Endodermal cell (in vitro differentiated cells): ENCODE measurements at places on chromosomes 13 and 19.
A peak's percentile ranks its signal among the peaks of the same experiment; 100 is the strongest.

GRCh38 chr19:41919948-41920712, 8.1 kb downstream of the ERFL start:
- no peak for DNase-seq

DNA sequence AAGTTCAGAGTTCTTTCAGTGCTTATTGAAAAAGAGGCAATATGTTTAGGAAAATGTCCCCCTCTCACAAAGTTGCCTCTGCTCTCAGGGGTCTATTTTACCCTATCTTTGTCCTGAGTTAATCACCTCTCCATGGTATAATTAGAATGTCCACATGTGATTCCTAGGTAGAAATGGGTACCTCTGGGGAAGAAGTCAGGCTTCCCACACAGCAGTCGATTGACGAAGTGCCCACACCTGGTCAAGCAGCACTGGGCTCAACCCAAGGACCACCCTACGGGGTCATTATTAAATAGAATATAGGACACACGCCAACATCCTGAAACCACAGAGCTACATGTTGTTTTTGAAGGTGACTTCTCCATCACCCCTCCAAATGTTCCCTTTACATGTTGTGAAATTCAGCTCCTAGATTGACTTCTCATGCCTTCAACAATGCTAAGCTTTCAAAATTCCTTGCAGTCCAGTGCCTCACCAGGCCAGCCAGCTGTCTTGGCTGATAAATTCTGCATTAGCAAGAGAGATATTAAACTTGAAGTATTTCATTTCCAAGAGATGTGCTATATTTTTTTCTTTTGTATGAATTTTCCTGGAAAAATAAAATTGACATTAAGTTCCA, 43.6 kb upstream of the FAM124A start:
- no peak for DNase-seq

DNA sequence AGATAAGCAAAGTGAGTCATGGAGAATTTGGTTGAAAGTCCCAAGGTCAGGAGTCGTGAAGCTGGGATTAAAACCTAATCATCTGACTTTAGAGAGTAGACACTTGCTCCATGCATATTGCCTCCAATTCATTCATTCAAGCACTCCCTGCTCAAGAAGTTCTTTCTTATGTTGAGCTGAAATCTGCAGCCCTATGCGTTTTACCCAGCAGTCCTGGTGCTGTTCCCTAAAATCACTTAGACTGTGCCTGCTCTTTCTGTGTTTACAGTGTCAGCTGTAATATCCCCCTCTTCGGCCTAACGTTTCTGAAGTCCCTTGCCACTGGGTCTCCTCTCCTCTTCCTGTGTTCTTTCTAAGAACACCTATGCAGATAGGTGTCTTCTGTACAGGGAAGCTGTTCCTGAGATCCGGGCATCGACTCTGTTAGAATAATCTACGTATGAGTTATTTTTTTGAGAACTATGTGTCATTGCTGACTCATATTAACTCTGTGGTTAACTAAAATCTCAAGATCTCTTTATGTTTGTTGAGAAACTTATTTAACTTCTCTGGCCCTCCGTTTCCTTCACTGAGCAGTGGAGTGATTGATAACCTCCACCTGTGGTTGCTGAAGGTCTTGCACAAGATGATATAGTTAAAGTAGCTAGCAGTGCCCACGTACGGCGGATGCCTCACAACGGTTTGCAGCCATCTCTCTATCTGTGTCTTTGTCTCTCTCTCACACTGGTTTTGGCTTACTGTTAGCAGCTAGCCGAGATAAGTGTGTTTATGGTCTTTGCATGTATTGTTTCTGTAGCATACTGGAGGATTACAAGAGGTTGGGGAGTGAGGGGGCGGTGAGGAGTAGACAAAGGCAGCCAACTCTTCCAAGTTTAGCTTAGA, 4.7 kb downstream of the ALOX5AP start:
- peak; percentile 73 for DNase-seq

GRCh38 chr13:73865027-73865426, 269.2 kb downstream of the KLF12 start:
- no peak for DNase-seq

- peak; percentile 90 for DNase-seq
Observed at GRCh38 chr19:55703790-55704215, 28.8 kb downstream of the EPN1 start.

- DNase-seq, result peak; percentile 84
Observed at GRCh38 chr19:1295169-1296012, 9.7 kb downstream of the EFNA2 start.

DNA sequence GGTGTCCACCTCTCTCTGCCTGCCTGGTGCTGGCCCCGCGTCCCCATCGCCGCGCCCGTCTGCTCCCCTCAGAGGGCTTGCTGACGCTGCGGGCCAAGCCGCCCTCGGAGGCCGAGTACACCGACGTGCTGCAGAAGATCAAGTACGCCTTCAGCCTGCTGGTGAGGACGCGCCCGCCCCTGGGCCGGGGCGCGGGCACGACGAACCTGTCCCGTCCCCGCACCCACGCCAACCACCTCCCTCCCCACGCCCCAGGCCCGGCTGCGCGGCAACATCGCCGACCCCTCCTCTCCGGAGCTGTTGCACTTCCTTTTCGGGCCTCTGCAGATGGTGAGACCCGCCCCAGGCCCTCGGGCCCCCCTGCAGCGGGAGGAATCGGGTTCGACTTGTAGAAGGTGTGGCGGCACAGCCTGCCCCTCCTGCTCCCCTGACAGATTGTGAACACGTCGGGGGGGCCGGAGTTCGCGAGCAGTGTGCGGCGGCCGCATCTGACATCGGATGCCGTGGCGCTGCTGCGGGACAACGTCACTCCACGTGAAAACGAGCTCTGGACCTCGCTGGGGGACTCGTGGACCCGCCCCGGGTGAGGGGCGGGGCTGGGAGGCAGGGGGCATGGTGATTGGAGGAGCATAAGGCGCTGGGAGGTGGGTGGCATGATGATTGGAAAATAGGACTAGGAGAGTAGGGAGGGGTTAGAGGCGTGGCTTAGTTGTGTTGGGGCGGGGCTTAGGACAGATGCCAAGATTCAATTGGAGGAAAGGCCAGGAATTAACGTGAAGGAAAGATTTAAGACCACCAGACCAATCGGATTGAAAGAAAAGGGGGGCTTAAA, 6.6 kb downstream of the EPS8L1 start:
- peak; percentile 93 for DNase-seq

DNA sequence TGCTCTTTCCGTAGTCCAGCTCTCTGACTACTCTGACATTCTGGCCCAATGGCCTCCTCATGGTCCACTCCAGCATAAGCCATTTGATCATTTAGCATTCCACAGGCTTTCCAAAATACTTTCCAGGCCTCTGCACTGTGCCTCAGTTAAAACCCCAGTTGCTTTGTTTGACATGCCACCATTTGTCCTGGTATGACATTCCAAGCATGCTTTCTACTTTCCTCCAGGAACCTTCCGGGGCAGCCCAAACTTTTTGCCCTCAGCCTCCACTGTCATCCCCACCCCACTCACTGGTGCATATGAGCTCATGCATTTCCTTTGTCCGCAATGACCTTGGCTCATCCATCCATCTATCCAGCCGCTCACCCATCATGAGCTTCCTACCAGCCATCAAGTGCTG, 41.8 kb upstream of the WASF3 start:
- DNase-seq, result no peak

- no peak for DNase-seq
Observed at GRCh38 chr19:46731007-46731501, 14.1 kb upstream of the PRKD2 start.

GRCh38 chr13:20340136-20340758, 108.1 kb upstream of the GJB6 start:
- DNase-seq, result no peak

GRCh38 chr13:66577358-66577757, 652.8 kb downstream of the PCDH9 start:
- no peak for DNase-seq

- no peak for DNase-seq
Observed at GRCh38 chr13:23381866-23382265, 51.6 kb downstream of the SACS start.

- DNase-seq, result no peak
Observed at GRCh38 chr13:101017123-101017872, 342.7 kb upstream of the TMTC4 start.

DNA sequence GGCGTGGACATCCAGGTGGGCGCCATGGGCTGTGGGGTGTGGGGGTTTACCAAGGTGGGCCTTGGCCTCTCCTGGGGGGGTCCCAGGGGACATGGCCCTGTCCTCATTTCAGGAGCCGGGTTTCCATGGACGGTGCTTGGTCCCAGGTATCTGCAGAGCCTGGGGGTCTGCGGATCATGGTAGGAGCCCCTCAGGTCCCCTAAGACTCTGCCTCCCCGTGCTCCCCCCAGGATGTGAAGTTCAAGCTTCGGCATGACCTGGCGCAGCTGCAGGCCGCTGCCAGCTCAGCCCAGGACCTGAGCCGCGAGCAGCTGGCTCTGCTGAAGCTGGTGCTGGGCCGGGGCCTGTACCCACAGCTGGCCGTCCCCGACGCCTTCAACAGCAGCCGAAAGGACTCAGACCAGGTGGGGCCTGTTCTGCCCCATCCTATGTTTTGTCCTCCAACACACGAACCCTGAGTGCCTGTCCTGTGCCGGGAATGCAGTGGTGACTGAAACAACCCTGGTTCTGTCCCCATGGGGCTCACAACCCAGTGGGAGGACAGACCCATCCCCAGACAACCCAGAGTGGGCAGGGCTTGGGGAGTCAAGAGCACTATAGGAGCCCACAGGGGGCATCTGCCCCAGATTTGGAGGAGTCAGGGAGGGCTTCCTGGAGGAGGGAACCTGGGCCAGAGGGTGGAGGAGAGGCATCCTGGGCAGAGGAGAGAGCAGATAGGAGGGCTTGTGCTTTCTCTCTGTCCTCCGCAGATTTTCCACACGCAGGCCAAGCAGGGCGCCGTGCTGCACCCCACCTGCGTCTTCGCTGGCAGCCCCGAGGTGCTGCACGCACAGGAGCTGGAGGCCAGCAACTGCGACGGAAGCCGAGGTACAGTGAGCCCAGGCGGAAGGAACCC, 26.8 kb downstream of the DHX34 start:
- DNase-seq, result no peak

DNA sequence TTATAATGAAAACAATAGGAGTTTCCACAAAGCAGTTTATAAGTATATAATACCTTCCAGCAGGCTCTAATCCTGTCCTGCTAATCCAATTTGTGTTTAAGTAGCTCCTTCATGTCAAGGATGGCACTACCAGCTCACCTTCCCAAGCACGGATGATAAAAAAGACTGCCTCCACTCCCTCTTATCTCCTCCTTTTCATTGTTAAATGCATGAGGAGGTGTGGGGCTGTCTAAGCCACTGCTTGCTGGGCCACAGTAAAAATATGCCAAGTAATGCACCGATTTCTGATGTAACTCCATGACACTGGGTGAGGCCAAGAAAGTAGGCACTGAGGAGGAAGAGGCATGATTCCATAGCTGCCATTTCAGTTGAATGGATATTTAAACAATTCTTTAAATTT, 193.1 kb downstream of the ZIC5 start:
- DNase-seq, result no peak

DNA sequence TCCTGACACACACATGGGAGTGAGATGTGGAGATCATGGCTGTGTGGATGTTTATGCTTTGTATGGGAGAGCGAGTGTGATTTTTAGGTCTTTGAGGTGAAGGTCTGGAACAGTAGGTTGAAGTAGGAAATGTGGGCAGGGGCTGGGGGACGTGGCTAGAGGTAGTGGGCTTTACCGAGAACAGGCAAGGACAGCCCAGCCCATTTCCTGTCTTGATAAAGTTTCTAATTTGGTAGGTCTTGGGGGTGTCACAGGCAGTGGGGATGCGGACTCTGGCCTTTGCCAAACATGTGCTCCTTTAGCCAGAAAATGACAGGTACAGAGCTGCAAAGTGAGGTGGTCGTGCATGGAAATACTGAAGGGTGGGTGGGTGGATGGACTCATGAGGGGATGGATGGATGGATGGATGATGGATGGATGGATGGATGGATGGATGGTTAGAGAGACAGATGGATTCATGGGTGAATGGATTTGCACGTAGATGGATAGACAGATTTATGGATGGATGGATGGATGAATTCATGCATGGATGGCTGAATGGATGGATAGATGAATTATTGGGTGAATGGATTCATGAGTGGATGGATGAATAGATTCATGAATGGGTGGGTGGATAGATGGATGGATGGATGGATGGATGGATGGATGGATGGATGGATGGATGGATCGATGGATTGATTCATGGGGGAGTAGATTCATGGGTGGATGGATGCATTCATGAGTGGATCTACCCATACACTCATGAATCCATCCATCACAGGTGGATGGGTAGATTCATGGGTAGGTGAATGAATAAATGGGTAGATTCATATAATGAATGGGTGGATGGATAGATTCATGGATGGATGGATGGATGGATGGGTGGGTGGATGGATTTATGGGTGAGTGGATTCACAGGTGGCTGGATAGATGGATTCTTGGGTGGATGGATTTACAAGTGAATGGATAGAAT, 69.3 kb upstream of the USE1 start:
- no peak for DNase-seq

DNA sequence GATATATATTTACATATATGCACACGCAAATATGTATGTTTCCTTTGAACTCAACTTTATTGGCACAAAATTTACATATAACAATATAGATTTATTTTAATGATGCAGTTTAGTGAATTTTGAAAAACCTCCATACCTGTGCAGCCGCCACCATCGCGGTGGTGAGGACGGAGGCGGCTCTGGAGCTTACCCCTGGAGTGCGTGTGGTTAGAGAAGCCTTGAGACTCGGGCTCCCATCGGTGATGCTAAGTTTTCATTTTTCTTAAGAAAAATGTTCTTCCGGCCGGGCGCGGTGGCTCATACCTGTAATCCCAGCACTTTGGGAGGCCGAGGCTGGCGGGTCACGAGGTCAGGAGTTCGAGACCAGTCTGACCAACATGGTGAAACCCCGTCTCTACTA, 31.8 kb downstream of the GJA3 start:
- DNase-seq, result no peak

DNA sequence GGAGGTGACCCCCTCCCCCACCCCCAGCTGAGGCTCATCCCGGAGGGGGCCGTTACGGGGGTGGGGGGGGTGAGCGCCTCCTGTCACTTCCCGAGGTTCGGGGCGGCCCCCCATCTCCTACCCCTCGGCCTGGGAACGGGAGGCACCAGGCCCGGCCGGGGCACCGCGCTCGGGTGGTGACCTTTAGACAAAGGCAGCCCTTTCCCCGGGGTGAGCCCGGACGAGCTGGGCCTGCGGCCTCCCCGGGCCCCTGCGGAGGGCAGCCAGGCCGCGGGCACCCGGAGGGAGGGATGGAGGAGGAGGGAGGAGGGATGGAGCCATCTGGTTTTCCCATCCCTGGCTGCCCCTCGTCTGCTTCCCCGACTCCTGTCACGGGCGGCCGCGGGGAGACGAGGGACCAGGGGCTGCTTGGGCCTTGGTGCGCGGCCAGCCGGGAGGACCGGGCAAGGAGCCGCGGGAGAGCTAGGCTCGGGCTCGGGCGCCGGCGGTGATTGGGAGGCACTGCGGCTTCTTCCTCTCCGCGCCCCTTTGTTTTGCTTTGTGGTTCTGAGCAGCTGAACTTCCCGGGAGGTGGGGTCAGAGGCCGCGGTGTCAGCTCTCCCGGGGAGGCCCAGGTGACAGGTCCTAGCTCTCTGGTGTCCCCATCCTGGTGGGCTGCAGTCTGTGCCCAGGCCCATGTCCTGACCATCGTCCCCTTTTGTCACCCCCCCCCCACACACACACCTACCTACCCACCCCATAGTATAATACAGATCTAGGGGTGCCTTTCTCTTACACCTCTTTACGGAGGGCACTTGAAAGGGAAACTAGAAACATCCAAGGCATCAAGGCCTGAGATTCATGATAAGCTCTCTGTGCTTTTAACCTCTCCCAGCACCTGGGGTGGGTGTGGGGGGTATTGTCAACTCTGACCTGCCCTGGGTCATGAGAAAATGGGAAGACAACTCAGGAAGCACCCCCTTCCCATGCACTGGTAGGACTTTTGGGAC, 1.3 kb downstream of the BICRA start:
- peak; percentile 85 for DNase-seq

- peak; percentile 39 for DNase-seq
Observed at GRCh38 chr13:98222816-98223215, 45.7 kb upstream of the RNF113B start.
